ENCODE measurements at places on chromosomes 16 and 17. TPM values are rescaled to one million over a fixed set of nuclear protein-coding genes. Genes with fewer than 3 reads are reported as not detected.

GRCh38 chr16:24875466-24875865, 29.7 kb downstream of the SLC5A11 start:
- no peak for DNase-seq
- no peaks in the 10 kb centered on the region for H3K4me1 ChIP-seq
- no peak overlapping the region for H3K4me3 ChIP-seq

GRCh38 chr16:15960124-15960971, 10.9 kb downstream of the ABCC1 start:
- no peaks in the 10 kb centered on the region for H3K4me1 ChIP-seq
- no peaks in the 10 kb centered on the region for H3K27me3 ChIP-seq
- no peak overlapping the region for H3K4me3 ChIP-seq
- no peaks in the 10 kb centered on the region for H3K36me3 ChIP-seq
- no peak overlapping the region for H3K27ac ChIP-seq
- no peak for DNase-seq

GRCh38 chr17:65000798-65001197, 55.7 kb downstream of the GNA13 start:
- no peaks in the 10 kb centered on the region for H3K27me3 ChIP-seq
- H3K4me1 ChIP-seq: no peaks in the 10 kb centered on the region
- no peaks in the 10 kb centered on the region for H3K36me3 ChIP-seq
- DNase-seq: no peak
- H3K4me3 ChIP-seq: no peak overlapping the region
- no peak overlapping the region for H3K27ac ChIP-seq

GRCh38 chr17:46009681-46010596, 10.9 kb downstream of the STH start:
- no peaks in the 10 kb centered on the region for H3K4me1 ChIP-seq
- H3K4me3 ChIP-seq: no peak overlapping the region
- H3K27me3 ChIP-seq: no peaks in the 10 kb centered on the region
- no peaks in the 10 kb centered on the region for H3K36me3 ChIP-seq
- DNase-seq: no peak

DNA sequence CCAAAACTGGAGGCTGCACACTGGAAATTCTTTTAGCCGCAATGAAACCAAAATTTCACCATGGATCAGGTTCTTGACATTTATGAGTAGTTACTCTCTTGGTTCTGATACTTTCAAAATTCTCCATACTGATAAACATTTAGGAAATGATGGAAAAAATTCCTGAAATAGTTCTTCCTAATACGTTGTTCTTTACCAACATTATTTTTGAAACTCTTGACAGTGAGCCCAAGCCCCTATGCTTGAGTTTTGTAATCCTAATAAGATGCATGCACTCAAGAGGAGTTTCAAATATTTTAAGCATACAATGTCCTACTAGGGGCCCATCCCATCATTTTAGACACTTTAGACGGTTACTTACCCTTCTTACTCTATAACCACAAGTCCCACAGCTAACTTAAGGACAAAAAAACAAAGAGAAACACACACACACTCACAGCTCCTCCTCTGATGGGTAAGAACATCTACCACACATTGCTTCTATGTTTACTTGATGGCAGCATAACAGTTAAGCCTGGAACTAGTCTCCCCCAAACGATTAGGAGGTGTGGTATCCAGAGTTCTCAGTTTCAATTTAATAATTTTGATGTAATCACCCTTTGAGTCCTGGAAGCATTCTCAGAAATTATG, 3.7 kb downstream of the VEZF1 start:
- no peak overlapping the region for H3K4me3 ChIP-seq
- H3K4me1 ChIP-seq: peaks cover 15% of the 10 kb centered on the region
- peak overlapping the region; percentile 39 for H3K27ac ChIP-seq
- peaks cover 3% of the 10 kb centered on the region for H3K36me3 ChIP-seq
- H3K27me3 ChIP-seq: no peaks in the 10 kb centered on the region

Gene SLFN14
- 0.07 TPM for polyA plus RNA-seq

All from small intestine (tissue), 16 donors.